ENCODE measurements at places on chromosomes 12 and 14.

DNA sequence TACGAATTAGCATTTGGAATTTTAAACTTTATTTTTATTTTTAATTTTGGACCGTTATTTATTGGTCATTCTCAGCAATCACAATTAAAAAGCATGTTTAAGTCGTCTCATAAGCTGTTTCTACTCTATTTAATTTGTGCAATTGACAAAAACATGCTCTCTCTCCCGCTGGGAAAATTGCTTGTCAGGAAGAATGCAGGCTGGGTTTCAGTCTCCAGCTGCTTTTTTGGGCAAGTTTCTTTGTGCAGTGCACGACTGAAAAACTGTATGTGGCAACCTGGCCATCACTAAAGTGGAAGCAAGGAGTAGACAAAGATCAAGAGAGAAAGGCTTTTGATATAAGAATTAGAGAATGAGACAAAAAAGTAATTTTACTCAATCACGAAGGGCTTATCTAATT lies 941.5 kb upstream of the MDGA2 start:
- no peak for DNase-seq

DNA sequence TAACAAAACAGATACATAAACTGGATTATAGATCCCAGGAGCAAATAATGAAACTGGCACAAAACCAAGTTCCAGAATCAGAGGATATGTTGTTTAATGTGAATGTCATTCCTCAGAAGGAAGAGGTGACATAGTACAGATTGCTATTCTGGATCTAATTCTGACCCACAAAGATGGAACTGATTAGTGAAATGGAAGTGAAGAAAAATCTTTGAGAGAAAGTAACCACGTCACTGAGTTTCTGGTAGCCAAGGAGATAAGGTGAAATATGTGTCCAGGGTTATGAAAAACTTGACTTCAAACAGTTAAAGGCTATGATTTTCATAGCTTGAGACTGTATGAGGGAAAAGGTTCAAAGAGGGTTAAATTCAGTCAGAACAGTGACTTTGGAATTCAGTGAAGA lies 8.3 kb downstream of the OR10AD1 start:
- no peak for DNase-seq

GRCh38 chr14:104093366-104094055 lies 8.0 kb downstream of the ASPG start:
- DNase-seq = no peak

DNA sequence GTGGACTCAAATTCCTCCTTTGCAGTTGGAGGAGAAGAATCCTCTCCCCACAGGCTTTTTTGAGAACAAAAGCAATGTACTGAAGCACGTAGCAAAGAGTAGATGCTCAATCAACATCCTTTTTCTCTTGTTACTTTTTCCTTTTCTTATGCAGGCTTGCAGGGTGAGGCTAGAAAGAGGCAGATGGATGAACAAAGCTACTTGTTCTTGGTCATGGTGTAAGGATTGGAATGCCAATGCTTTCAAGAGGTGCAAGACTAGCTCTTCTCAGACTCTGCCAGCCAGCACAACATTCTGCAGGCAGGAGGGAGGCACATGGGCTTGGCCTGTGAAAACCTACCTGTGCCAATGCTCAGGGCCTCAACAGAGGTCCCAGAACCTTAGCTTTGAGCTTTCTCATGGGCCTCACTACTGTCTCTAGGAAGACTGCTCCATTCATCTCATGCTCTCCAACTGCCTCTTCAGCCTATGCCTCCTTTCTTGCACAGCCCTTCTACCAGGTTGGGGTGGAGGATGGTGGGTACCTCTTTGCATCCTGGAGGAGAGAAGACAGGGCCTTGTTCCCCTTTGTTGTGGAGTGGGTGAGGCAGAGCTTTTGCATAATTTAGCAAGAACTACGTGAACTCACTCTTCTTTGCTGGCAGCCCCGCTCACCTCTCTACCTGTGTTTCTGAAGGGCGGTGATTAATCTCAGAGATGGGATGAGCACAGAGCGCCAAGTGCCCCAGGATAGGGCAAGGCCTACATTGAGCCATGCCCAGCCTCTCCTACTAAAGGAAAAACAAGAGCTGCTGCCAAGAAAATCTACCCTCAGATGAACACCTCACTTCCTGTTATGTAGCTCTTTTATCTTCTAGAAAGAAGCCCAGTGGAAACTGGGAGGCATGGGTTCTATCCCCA lies 1119.7 kb downstream of the VRK1 start:
- no peak for DNase-seq

- no peak for DNase-seq
Measured at GRCh38 chr14:56284641-56285040, 166.4 kb downstream of the PELI2 start.
